ENCODE measurements at places on chromosomes 13 and 19.

GRCh38 chr13:101846249-101846648 is 393.8 kb downstream of the ITGBL1 start:
- ATAC-seq: peak; percentile 62

- ATAC-seq: peak; percentile 93
Measured at GRCh38 chr19:7507884-7508283, 8.0 kb upstream of the ZNF358 start.

DNA sequence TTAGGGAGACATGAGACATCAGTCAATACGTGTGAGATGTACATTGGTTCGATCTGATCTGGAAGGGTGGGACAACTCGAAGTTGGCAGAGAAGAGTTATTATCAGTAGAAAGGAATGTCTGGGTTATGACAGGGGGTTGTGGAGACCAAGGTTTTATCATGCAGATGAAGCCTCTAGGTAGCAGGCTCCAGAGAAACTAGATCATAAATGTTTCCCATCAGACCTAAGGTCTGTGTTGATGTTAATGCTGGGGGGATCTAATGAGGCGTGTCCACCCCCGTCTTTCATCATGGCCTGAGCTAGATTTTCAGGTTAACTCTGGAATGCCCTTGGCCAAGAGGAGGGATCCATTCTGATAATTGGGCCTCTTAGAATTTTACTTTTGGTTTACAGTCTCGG is 187.0 kb upstream of the KL start:
- ATAC-seq: no peak

DNA sequence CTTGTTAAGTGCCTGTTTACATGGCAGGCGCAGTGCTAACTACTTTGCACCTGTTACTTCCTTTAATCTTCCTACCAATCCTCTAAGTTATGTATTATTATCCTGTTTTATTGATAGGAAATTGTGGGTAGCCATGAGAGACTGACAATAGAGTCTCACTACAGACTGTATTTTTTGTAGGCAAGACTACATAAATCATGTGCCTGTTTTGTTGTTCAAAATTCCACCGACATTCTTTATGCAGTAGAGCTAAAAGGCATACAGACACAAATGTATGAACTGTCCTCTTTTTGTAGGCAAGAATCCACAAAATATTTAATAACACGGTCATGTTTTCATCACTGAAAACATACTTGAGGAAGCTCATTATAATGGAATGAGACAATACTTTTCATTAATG is 205.5 kb downstream of the NALCN start:
- peak; percentile 82 for ATAC-seq
